SW 1271 (cell line): ENCODE measurements at places on chromosomes 2 and 18.

DNA sequence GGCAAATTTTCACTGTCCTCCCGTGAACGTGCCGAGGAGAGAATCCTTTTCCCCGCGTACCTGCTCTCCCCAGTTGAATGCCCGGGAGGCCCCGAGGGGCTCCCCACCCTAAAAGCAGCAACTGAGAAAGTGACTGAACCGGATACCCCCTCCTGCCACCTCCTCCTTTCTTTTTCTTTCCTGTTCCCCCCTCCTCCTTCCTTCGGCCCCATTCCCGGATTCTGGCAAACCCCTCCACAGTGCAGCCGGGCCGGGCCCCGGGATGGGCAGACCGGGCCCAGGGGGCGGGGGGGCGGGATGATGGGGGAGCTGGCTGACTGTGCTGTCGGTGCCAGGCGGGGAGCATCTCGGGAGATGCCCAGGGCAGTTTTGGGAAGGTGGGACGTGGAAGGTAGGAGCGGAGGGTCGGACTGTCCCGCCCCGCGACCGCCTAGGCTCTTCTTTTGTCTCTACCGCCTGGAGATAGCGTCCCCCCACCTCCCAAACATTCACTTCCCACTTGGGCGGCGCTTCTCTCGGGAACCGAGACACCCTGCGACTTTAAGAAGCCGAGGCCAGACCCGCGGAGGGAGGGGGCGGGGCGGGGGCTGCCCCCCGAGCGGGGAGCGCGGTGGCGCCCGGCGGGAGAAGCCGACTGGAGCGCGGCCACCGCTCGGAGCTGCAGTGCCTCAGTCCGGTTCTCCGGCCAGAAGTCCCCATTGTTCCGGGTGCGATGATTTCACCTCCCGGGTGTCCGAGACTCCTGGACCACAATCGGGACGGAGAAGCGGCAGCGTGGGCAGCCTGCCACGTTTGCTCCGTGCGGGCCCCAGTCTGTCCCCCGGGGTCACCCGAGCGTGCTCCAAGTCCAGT lies 8.2 kb downstream of the DLX2 start:
- peak; percentile 62 for DNase-seq

DNA sequence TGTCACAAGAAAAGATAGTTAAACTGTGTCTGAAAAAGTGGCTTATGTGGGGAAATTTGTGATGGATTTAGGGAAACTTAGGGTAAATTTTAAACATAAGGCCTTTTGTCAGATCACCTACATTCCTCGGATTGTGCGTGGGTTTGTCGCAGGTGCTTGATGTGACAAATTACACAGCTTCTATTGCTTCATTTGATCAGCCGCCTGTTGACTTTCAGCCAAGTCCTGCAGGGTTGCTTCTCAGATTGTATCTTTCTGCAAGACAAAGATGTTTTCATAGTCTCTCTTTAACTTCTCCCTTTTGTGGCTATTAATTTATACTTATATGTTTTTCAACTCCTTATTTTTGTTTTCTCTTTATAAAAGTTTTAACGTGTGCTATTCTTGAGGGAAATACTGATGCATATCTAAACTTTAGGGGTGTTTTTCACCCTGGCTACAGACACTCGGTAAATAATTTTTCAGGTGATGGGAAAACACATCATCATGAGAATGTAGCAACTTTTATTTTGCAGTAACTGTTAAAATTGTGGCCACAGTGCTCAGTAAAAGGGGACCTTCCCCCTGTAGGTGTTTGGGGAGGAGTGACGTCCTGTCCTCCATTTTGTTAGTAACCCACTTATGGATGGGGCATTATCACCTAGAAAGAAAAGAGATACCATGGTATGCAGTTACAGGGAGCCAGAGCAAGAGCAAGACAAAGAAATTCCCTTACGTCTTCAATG lies 31.4 kb downstream of the GALM start:
- no peak for DNase-seq

GRCh38 chr2:9288681-9289338 lies 82.2 kb downstream of the ASAP2 start:
- no peak for DNase-seq

DNA sequence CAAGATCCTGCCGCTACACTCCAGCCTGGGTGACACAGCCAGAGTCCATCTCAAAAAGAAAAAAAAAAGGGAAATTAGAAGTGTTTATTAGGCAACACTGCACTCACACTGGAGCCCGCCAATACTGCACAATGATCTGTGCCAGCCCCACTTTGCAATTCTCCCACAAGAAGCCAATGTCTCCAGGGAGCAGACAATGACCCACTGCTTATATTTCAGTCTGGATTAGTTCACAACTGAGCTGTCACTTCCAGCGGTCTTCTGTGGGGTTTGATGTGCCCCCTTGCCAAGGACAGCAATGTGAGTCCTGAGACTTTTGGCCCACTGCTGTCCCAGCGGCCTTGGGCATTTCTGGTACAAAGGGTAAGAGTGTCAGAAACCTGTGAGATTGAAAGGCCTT lies 85.6 kb upstream of the PPM1B start:
- DNase-seq, result no peak

- no peak for DNase-seq
Observed at GRCh38 chr18:44502790-44503189, 177.9 kb upstream of the SETBP1 start.

DNA sequence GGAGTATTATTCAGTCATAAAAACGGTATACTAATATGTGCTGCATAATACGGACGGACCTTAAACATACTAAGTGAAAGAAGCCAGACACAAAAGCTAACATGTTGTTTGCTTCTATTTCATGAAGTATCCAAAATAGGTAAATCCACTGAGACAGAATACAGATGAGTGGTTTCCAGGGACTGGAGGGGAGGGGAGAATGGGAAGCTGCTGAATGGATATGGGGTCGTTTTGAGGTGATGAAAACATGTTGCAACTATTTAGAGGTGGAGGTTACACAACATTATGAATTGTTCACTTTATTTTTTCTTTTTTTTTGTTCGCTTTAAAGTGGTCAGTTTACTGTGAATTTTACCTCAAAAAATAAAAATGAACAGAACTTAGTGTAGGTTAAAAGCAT lies 52.9 kb downstream of the RAB10 start:
- no peak for DNase-seq

DNA sequence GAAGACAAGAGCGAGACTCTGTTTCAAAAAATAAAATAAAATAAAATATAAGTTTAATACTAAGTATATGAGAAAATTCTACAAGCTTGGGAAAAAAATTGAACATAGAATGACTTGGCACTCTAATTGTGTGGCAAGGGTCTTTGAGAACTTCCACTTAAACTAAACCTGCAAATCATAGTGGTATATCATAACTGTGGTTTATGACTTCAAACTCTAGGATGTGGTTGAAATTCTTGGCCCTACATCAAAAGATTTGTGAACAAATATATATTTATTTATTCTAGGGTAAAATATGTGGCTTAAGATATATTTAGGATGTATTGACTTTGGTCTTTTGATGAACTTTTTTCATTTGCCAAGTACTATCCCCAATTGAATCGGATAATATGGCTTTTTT lies 3.1 kb upstream of the FAM171B start:
- DNase-seq, result no peak

GRCh38 chr2:190970160-190970559 lies 43.8 kb downstream of the STAT1 start:
- no peak for DNase-seq

DNA sequence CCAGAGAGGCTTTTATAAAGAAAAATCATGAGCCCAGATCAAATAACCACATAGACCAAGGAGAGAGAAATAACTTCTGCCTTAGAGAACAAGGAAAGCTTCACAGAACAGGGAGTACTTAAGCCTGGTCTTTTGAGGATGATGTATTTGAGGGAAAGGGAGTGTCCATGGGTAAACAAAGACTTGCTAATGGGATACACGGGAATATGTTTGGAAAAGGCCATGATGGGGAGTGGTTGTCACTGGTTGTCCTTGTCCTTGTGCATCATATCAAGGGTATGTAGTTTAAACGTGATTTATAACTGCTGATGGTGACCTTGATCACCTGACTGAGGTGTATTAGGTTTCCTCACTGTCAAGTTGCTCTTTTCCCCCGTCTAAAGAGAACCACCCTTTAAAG lies 169.9 kb downstream of the FAM210A start:
- DNase-seq, result no peak
